AG09309 (cell line): ENCODE measurements at places on chromosomes 6 and 20.
A peak's percentile ranks its signal among the peaks of the same experiment; 100 is the strongest.

DNA sequence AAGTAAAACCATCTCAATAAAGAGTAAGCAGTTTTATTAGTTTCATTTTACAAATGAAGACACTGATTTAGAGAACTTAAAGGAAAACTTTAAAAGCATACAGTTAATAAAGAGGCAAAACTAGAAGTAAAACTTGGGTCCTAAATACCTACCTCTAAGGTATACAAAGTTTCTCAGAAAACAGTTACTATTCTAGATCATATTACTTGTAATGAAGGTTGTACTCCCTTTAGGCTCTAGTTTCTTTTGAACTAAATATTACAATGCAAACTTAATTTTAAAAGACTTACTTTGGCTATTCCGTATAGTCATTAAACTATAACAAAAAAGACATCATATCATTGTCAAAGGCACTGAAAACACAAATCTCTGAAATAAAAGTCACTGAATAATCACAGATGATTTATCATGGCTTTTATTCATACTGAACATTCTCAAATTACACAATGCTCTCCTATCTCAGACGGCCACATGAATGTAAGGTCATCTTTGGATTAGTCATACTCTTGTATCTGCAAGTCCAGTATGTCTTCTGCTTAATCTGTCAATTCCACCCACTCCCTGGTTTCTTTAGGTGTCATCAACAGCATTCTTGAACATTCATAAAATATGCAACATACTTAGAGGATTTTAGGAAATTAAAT is 361.6 kb upstream of the RUNX2 start:
- peak; percentile 29 for DNase-seq

GRCh38 chr6:40634429-40634828 is 47.3 kb upstream of the LRFN2 start:
- no peak for DNase-seq

DNA sequence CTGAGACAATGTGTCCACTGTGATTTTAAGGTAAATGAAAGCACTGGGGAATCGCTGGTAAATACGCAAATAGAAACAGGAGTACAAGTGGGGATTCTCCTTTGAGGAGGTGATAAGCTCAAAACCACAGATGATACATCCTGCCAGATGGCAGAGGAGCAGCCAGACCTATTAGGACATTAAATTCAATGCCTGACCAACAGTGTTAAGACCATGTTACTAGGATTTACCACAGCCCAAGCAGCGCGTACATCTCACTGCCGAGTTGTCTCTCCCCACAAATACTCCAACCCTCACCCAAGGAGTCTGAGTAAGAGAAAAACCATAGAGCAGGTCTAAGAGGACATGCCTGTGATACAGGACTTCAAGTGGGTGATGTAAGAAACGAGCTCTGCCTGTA is 68.9 kb upstream of the TULP1 start:
- no peak for DNase-seq

- DNase-seq = no peak
Measured at GRCh38 chr6:2447931-2448330, 202.5 kb upstream of the GMDS start.

DNA sequence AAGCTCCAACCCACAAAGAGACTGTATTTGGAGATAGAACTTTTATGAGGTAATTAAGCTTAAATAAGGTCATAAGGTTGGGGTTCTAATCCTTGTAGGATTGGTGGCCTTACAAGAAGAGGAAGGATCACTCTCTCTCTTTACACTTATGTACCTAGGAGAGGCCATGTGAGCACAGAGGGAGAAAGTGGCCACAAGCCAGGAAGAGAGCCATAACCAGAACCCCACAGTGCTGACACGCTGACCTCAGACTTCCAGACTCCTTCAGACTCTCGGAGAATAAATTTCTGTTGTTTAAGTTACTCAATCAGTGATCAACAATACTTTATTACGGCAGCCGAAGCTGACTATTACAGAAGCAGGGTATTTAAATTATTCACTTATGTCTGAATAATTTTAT is 430.5 kb upstream of the EPHA7 start:
- no peak for DNase-seq

DNA sequence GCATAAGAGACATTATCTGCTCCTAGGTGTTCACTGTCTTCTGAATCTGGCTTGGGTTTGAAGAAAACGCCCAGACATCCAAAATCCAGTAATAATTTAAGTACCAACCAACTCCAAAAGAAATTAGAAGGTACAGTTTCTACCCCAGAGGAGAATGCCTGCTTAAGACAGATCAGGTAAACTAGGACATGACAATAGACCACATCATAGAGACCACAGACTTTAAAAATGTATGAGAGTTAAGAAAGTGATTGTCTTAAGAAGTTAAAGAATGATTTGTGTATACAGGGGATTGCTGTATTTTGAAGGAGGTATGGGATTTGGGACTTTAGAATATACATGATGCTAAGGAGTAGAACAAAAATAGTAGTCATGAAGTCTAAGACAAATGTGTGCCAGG is 120.8 kb upstream of the EDN1 start:
- no peak for DNase-seq

- DNase-seq = no peak
Measured at GRCh38 chr6:6725468-6726209, 137.1 kb downstream of the LY86 start.

DNA sequence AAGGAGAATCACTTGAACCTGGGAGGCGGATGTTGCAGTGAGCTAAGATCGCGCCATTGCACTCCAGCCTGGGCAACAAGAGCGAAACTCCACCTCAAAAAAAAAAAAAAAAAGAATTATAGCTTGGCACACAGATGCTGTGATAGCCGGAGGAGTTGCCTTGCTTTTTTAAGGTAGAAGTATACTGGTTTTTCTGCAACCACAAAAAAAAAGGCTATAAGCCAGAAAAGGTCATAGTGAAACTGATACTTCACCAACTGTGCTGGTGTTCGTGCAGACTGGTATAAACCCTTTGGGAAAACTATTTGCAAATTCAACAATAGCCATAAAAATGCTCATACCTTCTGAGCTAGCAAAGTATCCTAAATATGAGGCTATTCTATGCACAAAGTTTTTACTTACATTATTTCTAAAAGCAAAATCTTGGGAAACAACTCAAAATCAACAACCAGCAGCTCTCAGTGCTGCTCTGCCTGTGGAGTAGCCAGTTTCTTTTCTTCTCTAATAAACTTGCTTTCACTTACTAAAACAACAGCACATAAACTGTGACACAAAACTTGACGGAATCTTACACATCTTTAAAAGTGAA is 44.0 kb downstream of the B4GALT5 start:
- no peak for DNase-seq

- DNase-seq = no peak
Measured at GRCh38 chr6:26032340-26033084, 54.7 kb upstream of the HFE start.
